ENCODE measurements at places on chromosomes 4 and X. TPM values are rescaled to one million over a fixed set of nuclear protein-coding genes. Genes with fewer than 3 reads are reported as not detected.

GSX2 gene
- total RNA-seq: 0.12 TPM

RHOXF1 gene
- total RNA-seq: not detected

CD38 gene
- not detected for total RNA-seq

PFKFB1 gene
- not detected for total RNA-seq

ARHGAP4 gene
- total RNA-seq: 2.7 TPM

HSD17B11 gene
- 35.9 TPM for total RNA-seq

AMBN gene
- total RNA-seq: not detected

WDR17 gene
- total RNA-seq: 4.3 TPM

GUCY1B1 gene
- total RNA-seq: 4.4 TPM

NPY1R gene
- total RNA-seq: under 0.01 TPM

PAK3 gene
- total RNA-seq: 2.9 TPM
